GM12878 (cell line): ENCODE measurements at places on chromosomes 1 and 21.

DNA sequence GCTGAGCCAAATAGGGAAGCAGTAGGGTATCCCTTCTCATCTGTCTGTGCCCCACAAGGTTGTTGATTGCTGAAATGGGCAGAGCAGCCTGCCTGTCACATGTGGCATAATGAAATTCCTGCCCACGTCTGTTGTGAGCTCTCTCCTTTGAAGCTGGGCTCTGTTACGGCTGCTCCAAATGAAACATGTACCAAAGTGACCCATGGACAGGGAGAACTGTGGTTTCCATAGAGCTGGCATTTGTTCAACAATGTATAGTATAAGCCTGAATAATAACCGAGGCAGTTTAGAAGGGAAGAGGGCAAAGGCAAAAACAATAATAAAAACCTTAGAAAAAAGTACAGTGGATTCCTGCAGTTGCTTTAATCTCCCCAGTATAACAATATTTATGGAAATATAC is 149.7 kb downstream of the LYPLAL1 start:
- DNase-seq: no peak

GRCh38 chr1:147039916-147040315 is 101.8 kb downstream of the NBPF12 start:
- no peak for DNase-seq

GRCh38 chr1:204327359-204327758 is 32.4 kb downstream of the PLEKHA6 start:
- no peak for DNase-seq

- no peak for DNase-seq
Observed at GRCh38 chr1:21564521-21565095, 55.4 kb downstream of the ALPL start.

GRCh38 chr1:246418565-246419312 is 88.3 kb downstream of the SMYD3 start:
- no peak for DNase-seq

GRCh38 chr1:52404975-52405338 is 555 bp downstream of the PRPF38A start:
- no peak for DNase-seq
